Activated B cell treated with CpG ODN at 0.5 μM for 24 hours (primary cell): ENCODE measurements at places on chromosomes 7 and 10. TPM values are rescaled to one million over a fixed set of nuclear protein-coding genes. Genes with fewer than 3 reads are reported as not detected.

DNA sequence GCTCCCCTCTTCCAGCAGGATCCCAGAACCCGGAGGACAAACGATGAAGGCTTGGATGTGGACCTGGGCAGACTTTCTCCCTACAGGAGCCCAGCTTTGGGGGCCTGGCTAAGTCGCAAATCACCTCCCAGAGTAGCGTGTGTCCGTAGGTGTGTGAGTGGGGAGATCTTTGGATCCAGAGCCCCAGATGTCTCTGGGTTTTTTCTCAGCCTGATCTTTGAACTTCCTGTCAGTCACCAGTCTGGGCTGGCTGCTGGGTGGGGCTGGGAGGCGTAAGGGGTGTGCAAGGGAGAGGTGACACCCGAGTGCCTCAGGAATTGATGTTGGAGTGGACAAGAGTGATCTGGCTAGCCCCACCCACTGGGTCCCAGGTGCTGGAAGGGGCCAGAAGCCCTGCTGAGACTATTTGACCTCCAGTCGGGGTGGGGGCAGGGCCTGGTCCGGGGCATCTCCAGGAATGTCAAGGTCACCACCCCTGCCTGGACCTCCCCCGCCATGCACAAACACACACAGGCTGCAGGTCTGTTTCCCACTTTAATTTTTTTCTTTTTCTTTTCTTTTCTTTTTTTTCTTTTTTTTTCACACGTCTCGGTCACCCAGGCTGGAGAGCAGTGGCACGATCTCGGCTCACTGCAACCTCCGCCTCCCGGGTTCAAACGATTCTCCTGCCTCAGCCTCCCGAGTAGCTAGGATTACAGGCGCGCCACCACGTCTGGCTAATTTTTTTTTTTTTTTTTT lies at the start of gene MOGAT3:
TSS of gene MOGAT3 (minus strand) at position 175 of the 738 bp plus-strand sequence. CDS start 182 bp downstream, outside the sequence.
- DNase-seq: no peak

- DNase-seq: no peak
Observed at GRCh38 chr10:113151190-113151666, 201.2 kb downstream of the TCF7L2 start.

The TACR2 gene
- not detected in 2 replicates for total RNA-seq

DNA sequence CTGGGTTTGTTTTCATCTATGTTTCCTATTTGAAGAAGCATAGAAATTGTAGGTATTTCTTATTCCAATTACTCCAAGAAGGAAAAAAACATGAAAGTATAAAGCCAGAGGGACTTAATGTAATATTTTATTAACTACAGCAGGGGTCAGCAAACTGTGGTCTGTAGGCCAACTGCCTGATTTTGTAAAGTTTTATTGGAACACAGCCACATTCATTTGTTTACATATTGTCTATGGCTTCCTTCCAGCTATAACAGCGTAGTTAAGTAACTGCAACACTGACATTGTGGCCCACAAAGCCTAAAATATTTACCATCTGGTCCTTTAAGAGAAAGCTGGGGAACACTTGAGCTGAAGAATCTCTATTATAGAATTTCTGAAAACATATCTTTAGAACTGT lies 306.2 kb downstream of the BICC1 start:
- no peak for DNase-seq

DNA sequence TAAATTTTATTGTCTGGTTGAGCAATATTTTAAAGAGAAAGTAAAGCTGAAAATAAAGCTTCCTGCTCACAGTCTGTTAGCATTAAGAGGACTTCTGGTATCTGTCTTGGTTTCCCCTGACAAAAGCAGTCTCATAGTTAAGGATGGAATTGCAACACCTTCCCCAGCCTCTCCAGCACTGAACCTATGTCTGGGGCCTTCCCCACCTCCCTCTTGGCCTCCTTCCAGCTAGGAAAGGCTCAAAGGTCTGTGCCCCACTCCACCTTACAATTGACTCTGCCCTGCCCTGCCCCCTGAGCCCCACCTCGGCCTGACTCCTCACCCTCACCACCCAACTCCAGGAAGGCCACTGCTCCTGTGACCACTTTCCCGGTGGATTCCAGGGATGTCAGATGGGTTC lies 33.2 kb downstream of the COL17A1 start:
- DNase-seq: no peak

The ADAM8 gene
- total RNA-seq: 137 and 152 TPM in 2 replicates

- no peak for DNase-seq
Observed at GRCh38 chr7:2040201-2040892, 192.4 kb downstream of the MAD1L1 start.

The KCNIP2 gene
- 7.0 and 7.1 TPM in 2 replicates for total RNA-seq

- DNase-seq: no peak
Observed at GRCh38 chr10:128624656-128625530, 498.7 kb upstream of the MKI67 start.

GRCh38 chr10:30285970-30286369 lies 63.1 kb downstream of the MTPAP start:
- DNase-seq: no peak

GRCh38 chr10:131770946-131771633 lies 129.7 kb upstream of the PPP2R2D start:
- DNase-seq: no peak

The APBB1IP gene
- 79.1 and 85.5 TPM in 2 replicates for total RNA-seq

GRCh38 chr10:5478694-5479305 lies 20.6 kb downstream of the CALML5 start:
- no peak for DNase-seq

The WDR86 gene
- total RNA-seq: 0.33 and 0.49 TPM in 2 replicates

DNA sequence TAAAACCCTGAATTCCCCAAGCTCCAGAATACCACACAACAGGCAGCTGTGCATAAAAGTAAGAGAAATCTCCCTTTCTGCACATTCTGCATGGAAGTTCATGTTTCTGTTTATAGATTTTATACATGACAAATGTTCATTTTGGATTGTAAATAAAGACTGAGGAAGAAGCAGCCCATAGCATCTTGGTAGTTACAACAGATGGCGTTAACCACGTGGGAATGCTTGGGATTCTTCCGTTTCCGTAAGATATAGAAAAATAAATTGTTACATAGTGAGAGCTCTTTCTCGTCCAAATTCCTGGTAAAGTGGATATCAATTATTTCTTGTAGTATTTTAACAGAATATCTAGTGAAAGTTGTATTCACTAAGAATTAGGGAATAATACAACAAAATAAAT lies 1016.5 kb downstream of the GRM8 start:
- DNase-seq: no peak

The ASAH2 gene
- total RNA-seq: 1.8 and 2.3 TPM in 2 replicates

DNA sequence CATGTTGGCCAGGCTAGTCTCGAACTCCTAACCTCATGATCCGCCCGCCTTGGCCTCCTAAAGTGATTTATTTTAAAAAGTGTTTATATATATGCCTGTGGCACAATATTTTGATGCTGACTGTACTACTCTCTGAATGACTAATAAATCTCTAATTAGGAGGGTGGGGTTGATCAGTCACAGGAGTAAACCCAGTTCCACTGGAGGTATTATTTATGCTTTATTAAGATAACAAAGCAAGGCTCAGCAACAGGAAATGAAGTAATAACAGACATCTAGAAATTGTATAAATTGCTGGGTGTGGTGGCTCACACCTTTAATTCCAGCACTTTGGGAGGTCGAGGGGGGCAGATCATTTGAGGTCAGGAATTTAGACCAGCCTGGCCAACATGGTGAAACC lies 26.0 kb upstream of the MCU start:
- DNase-seq: no peak

GRCh38 chr7:66380272-66380888 lies 175.2 kb downstream of the TPST1 start:
- DNase-seq: no peak

The SPDYE2B gene
- total RNA-seq: not detected in 2 replicates
